ENCODE measurements at places on chromosomes 1 and 21. TPM values are rescaled to one million over a fixed set of nuclear protein-coding genes. Genes with fewer than 3 reads are reported as not detected.
A peak's percentile ranks its signal among the peaks of the same experiment; 100 is the strongest.

The C1orf94 gene
- total RNA-seq: not detected

The ZNF683 gene
- total RNA-seq: 0.14 TPM

DNA sequence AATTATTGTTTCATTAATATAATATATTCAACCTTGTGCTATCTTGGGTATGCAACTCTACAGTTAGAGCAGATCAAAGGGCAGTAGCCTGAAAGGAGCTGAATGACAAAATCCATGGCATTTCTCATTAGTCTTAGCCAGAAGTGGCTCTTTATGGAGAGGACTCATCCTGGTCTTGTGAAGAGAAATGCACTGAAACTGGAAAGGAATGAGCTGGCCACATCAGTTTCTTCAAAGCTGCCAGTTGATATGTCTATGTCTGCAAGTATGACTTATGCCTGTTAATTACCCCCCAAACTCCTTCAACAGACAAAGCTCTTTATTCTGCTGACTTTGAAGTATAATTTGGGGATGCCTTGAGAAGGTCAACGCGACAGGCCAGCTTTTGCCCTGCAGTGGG is 119.0 kb upstream of the UBE2U start:
- no peak for DNase-seq

DNA sequence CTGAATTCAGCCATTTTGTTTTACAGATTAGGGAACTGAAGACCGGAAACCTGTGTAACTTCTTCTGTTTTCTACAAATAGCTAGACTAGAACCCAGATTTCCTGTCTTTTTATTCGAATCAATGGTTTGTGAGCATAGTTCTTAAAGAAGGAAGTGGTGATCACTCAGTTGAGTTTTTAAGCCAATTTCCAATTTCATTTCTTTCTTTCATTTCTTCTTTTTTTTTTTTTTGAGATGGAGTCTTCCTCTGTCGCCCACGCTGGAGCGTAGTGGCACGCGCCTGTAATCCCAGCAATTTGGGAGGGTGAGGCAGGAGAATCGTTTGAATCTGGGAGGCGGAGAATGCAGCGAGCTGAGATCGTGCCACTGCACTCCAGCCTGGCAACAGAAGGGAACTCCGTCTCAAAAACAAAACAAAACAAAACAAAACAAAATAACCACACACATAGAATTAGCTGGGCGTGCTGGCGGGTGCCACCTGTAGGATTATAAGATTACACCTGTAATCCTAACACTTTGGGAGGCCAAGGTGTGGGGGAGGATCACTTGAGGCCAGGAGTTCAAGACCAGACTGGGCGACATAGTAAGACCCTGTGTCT is 3.0 kb upstream of the MDM4 start:
- DNase-seq: no peak

DNA sequence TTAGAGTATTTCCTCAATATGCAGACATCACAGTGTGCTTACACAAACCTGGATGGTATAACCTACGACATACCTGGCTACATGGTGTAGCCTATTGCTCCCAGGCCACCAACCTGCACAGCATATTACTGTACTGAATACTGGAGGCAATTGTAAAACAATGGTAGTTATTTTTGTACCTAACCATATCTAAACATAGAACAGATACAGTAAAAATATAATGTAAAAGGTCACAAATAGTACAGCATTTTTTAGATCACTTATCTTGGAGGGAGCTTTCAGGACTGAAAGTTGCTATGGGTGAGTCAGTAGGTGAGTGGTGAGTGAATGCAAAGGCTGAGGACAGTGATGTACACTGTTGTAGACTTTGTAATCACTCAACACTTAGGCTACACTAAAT is 492.3 kb downstream of the MRPL39 start:
- DNase-seq: no peak

- no peak for DNase-seq
Observed at GRCh38 chr1:13540866-13541265, 27.1 kb upstream of the LRRC38 start.

GRCh38 chr1:65724151-65724550 is 68.5 kb upstream of the PDE4B start:
- no peak for DNase-seq

The SPRR5 gene
- not detected for total RNA-seq

GRCh38 chr1:248196965-248197364 is at the start of gene OR2M3:
TSS of gene OR2M3 (plus strand) at chr1:248197265. CDS start at chr1:248203068, 5,803 bp downstream.
- DNase-seq: no peak

The LEFTY1 gene
- total RNA-seq: not detected

The CD244 gene
- total RNA-seq: 0.70 TPM

DNA sequence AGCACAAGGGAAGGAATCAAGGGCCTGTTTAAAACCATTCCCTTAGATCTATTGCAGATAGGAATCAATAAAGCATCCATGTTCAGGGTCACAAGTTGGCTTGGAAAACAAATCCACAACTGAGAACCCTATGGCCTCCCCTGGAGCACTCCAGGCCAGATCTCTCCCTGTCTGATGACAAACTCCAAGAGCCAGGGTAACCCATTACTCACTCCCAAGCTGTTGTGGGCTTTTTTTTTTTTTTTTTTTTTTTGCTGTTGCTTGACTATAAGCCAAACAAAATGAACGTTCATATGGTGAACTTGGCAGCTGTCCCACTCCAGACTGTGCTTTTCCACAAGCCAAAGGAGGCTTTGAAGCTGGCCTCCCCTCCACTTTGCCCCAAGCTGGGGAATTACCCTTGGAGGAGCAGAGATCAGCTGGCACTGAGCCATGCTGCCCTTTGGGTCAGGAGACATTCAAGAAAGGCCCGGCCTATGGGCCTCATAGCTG is 35.7 kb upstream of the VAV3 start:
- peak; percentile 66 for DNase-seq

DNA sequence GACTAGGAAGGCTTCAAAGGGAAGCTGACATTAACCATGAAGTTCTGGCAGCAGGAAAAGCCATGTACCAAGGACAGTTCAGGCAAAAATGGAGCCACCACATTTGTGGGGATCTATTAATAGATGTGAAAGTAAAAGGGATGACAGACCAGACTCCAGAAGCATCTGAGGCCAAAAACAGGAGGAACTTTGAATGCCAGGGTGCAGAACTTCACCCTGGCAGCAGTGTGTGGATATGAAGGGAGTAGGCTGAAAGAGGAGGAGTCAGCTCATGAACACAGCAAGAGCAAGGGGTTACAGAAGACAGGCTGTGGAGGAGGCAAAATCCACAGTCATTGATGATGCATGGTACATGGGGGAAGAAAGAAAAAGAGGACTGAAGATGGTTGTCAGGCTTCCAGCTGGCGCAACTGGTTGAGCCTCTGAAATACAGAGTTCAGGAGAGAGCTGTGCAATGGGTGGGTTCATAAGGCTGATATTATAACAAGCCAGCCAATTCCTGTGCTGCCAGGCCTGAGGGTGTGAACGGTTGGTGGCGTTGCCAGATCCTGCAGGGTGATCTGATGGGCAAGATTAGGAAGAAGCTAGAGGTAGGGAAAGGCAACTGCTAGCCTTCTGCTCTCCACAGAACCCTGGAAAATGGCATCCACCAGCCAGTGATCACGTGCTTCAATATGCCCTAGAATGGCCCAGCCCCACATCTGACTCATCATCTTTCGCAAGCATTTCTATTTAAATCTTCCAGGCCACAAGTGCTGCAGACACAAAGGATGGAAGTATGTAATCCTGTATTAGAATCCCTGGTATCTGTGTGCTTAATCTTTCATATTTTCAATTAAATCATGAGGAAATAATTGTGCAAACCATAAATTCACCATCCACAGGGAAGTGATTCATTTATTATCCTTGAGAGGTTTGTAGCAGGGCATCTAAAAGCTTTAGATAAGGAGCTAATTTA is 81.9 kb downstream of the SLC25A24 start:
- DNase-seq: no peak

- no peak for DNase-seq
Observed at GRCh38 chr1:119737040-119737682, 25.4 kb downstream of the PHGDH start.

The KIF21B gene
- 0.43 TPM for total RNA-seq

- no peak for DNase-seq
Observed at GRCh38 chr1:56808410-56808809, 10.8 kb downstream of the FYB2 start.

The MSH4 gene
- total RNA-seq: 0.35 TPM

Measured in Right ventricle myocardium inferior (tissue), 1 donor.